CD4-positive, alpha-beta T cell treated with Interleukin-6 at 100 ng/mL for 8 hours (primary cell): ENCODE measurements at places on chromosomes 6 and 20.
A peak's percentile ranks its signal among the peaks of the same experiment; 100 is the strongest.

GRCh38 chr6:27617700-27618689 lies 145.1 kb upstream of the ZNF184 start:
- DNase-seq: no peak

DNA sequence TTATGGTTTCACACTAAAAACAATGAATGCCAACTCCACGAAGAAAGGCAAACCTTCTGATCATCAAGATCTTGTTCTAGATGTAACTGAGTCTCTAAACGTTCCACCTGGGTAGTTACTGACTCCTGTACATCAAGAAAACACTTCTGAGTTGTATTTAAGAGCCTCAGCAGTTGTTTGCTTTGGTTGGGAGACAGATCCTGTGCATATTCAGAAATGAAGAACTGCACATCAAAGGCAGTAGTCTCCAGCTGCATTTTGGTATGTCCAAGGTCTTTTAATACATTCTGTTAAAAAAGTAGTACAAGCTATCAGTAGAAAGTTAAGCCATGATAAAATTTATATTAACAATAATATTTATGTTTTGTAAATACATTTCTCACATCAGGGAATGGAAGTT lies 41.3 kb downstream of the DST start:
- no peak for DNase-seq

DNA sequence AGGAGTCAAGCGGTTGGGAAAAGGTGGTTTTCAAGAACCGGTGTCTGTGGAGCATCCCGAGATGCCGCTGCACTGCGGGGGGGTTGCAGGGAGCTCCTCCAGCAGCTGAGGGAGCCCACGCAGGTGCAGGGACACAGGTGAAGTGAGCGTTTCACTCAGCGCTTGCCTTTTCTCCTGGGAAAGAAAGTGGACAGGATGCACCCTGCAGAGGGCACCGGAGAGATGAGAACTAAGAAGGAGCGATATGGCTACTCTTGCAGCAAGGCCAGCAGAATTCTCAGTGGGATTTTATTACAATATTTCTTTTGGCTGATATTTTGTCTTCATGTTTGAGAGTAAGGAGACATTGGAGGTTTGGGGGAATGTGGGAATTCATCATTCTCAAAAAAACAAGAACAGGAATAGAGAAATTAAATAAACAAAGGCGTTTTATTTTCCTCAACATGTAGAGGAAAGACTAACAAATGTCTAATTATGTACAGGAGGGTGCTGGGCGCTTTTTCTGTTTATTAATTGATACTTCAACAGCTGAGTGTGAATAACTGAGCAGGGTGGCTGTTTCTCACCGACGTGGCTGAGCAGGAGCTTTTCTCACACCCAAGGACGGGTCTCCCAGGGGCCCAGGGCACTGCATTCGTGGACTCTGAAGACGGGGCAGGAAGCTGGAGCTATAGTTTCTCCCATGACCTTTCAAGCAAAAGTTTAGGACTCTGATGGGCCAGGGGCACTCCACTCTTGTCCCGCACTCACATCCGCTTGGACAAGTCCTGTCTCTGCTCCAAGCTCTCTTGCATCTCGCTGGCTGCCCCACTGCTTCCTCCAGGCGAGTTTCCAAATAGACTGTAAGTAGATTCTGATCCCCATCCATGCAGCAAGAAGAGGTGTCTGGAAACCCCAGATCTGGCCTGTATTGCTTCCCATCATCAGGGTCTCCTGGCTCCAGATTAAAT lies 176.1 kb downstream of the SMOC2 start:
- DNase-seq: no peak

DNA sequence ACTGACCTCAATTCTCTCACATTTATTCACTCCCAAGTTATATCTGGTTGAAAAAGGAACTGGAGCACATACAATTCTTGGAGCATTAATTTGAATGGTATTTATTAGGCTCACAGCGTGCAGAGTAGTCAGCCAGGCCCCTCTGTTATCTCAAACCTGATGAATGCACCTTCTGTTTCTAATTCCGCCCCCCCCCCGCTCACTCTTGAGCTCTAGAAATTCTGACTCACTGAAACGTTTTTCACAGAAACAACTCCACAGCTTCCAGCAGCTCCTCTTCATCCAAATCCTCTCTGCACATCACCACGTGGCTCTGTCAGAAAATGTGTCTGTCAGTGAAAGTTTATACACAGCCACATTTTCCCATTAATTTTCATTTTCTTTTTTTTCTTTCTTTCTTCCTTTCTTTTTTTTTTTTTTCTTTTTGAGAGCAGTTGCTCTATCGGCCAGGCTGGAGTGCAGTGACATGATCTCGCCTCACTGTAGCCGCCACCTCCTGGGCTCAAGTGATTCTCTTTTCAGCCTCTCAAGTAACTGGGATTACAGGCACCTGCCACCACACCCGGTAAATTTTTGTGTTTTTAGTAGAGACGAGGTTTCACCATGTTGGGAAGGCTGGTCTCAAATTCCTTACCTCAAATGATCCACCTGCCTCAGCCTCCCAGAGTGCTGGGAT lies 109.4 kb downstream of the TBXT start:
- DNase-seq: no peak

DNA sequence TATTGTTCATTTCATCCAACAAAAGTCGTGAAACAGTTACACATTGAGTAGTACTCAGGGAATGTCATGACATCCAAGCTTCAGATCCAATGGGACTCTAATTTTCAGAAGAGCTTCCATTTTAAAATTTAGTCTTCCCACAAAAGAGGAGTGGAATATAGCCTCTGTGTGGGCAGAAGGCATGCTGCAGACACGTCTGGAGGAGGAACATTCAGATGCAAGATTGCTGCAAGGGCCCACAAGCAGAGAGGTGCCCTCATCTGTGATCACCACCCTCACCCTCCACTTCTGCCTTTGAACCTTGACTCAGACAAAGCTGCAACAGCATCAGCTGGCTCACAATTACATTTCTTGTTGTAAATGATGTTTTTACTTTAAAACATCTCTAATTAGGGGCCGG lies 29.9 kb downstream of the NRN1 start:
- no peak for DNase-seq

DNA sequence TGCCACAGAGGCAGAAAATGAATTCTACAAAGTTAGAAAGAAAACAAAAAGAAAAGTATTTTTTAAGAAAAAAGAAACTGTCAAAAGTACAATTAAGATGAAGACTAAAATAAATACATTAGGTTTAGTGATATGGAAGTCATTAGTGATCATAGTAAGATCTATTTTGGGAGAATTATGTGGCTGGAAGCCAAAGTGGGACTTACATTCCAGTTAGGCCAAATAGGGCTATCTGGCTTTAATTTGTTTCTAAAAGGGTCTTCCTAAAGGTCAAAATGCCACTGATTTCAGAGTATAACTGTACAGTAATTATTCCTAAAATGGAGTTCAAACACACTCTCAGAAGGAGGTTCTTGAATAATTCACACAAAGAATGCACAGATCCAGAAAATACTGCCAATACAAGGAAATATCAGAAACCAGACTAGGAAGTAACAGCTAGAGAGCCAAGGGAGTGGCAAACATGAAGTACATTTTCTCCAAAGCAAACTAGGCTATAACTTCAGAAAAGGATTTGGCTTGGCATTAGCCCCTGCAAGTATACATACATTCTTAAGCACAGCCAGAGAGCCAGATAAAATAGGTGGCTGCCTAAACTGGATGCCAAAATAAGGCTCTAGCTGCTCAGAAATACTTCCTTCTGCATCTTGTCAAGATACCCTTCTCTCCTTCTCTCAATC lies 45.3 kb downstream of the PDSS2 start:
- DNase-seq: no peak

GRCh38 chr20:34595377-34596184 lies 37.1 kb downstream of the MAP1LC3A start:
- no peak for DNase-seq

DNA sequence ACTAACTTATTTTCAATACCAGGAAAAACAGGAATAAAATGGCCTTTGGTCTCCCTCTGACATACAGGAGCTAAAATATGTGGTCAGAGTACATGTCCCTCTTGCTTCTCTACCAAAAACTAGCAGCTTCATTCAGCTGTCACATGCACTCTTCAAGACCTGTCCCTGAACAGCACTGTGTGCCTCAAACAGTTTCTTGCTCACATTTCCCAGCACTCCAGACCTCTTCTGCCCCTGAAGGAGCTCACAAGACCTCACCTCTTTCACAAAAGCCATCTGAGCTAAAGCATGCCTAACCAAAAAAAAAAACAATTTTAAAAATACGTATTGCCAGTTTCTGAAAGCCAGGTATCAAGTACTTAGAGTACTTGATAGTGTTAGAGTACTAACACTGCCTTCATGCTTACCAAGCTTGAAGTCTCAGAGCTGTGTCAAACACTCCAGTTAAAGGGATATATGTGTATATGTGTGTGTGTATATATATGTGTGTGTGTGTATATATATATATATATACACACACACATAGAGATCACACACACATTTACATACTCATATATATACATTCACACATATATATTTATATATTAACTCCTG lies 148.3 kb upstream of the POU3F2 start:
- no peak for DNase-seq

- DNase-seq: peak; percentile 55
Observed at GRCh38 chr20:44219170-44219730, 8.7 kb upstream of the OSER1 start.

DNA sequence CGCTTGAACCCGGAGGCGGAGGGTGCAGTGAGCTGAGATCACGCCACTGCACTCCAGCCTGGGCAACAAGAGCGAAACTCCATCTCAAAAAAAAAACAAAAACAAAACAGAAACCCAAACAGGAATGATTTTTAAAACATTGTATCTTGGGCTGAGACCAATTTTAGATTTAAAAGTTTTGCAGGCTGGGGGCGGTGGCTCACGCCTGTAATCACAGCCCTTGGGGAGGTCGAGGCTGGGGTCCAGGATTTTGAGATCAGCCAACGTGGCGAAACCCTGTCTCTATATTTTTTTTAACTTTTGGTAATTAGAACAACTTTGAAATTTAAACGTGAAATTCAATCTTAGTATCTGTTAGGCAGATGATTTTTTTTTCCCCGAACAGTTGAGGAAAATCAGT lies 70.5 kb downstream of the AKAP12 start:
- no peak for DNase-seq

- no peak for DNase-seq
Observed at GRCh38 chr6:13425943-13426931, 61.2 kb downstream of the GFOD1 start.

GRCh38 chr20:40090236-40090635 lies 598.8 kb downstream of the MAFB start:
- DNase-seq: no peak

- peak; percentile 84 for DNase-seq
Observed at GRCh38 chr20:63735859-63736718, at the start of gene LIME1. TSS of gene LIME1 (plus strand) at chr20:63736664. CDS start at chr20:63737550, 886 bp downstream.

- no peak for DNase-seq
Observed at GRCh38 chr20:55172310-55173002, 697.1 kb downstream of the DOK5 start.

GRCh38 chr6:56293781-56294180 lies 46.4 kb upstream of the COL21A1 start:
- no peak for DNase-seq

DNA sequence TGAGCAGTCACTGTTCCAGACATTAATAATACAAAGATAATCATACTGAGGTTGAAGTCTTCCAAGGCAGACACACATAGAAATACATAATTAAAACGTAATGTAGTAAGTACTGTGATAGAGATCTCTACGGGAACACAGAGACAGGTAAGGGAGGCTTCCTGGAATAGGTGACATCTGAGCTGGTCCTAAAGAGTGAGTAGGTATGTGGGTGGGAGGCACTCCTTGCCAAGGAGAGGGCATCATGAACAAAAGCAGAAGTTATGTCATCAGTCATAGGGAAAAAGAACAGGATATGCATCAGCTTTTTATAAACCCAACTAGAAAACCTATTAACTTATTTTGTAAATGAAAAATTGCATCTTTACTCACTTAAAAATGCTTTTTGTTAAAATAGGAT lies 110.0 kb downstream of the MAP7 start:
- no peak for DNase-seq
